ENCODE measurements at places on chromosomes 6 and 20.

- DNase-seq, result no peak
Observed at GRCh38 chr20:43430265-43431133, 27.2 kb upstream of the SRSF6 start.

GRCh38 chr6:36626636-36627035 lies 32.5 kb downstream of the SRSF3 start:
- no peak for DNase-seq

GRCh38 chr20:50594231-50594590 lies 84.0 kb downstream of the PTPN1 start:
- no peak for DNase-seq

- no peak for DNase-seq
Observed at GRCh38 chr6:98976674-98977385, 29.1 kb upstream of the FBXL4 start.

GRCh38 chr20:61109221-61109805 lies 142.7 kb upstream of the CDH4 start:
- no peak for DNase-seq

DNA sequence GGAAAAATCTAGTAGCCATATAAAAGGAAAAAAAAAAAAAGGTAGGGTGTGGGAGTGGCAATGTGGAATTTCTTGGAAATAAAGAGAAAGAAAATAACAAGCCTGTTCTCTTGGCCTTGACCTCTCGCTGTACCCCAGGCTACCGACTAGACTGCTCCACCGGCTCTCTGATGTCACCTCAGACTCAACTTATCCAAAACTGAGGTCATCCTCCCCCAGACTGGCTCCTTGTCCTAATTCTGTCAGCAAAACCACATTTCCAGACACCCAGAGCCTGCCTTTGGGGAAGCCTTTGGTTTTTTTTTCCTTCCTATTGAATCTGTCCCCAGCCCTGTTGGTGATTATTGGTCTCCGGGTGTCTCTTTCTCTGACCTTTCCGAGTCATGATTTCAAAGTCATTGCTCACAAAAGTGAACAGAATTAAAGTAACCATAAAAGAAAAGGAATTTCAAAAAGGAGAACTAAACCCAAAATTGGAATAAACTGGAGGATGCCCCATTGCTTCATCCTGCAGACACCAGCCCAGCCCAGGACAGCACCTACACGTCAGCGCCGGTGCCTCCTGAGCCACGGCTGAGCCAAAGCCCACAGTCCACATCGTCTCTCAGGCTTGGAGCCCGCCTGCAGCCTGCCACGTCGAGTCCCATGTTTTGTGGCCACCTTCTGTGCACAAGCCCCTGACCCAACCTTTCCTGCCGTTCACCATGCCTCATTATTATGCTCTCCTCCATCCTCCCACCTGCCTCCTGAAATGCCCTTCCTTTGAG lies 170.7 kb downstream of the MYLK4 start:
- DNase-seq, result no peak

DNA sequence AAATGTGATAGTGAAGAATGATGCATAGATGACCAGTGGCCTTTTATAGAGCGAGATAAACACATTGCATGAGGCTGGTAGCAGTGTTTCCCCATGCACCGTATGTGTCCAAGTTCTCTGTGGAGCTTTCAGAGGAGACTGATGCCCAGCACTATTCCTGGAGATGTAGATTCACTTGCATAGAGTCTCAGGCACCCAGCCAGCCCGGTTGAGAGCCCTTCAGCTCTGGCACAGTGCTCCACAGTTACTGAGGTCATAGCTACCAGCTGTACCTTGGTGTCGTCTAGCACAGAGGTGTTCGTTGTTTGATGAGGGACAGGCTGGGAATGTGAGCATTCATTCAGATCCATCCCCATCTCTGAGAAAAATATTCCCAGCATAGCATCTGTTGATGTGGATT lies 328.9 kb downstream of the FARS2 start:
- DNase-seq, result no peak

- no peak for DNase-seq
Observed at GRCh38 chr6:56688521-56688920, 45.8 kb upstream of the DST start.
